ENCODE measurements at places on chromosomes 12 and 14. TPM values are rescaled to one million over a fixed set of nuclear protein-coding genes. Genes with fewer than 3 reads are reported as not detected.

The KRT81 gene
- total RNA-seq = 0.13 TPM

The HNF1A gene
- not detected for total RNA-seq

The PIGH gene
- total RNA-seq = 26.7 TPM

The LETMD1 gene
- total RNA-seq = 64.6 TPM

The GLI1 gene
- total RNA-seq = 3.5 TPM

The SERPINA12 gene
- 0.19 TPM for total RNA-seq

The DYNC1H1 gene
- total RNA-seq = 579 TPM

The GALNT8 gene
- 0.36 TPM for total RNA-seq

Data from motor neuron (in vitro differentiated cells).